CD4-positive, CD25-positive, alpha-beta regulatory T cell (primary cell): ENCODE measurements at places on chromosomes 7 and 10. TPM values are rescaled to one million over a fixed set of nuclear protein-coding genes. Genes with fewer than 3 reads are reported as not detected.

CTAGE15 gene
- 1.2 TPM for total RNA-seq

CFAP70 gene
- 2.6 TPM for total RNA-seq

SEMA3A gene
- total RNA-seq = not detected

FAM25G gene
- total RNA-seq = not detected

OR2A12 gene
- total RNA-seq = not detected

TAS2R41 gene
- 0.59 TPM for total RNA-seq

DNA sequence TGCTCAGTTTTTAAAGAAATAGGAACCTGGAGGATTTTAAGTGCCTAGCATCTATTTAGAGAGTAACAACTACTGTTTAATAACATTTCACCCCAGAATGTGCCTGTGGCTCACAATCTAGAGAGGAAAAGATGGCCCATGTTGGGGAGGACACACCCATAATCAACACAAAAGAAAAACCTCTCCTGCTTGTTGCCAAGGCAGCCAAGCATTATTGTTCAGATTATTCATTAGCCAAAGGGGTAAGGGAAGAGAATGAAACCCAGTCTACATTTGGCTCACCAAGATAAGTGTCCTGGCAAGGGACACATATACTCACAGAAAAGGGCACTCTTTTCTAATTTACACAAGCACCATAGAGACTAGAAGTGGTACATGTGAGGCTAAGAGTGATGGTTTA is 17.7 kb upstream of the IFIT1B start:
- H3K36me3 ChIP-seq = no peaks in the 10 kb centered on the region
- no peaks in the 10 kb centered on the region for H3K27me3 ChIP-seq
- no peaks in the 10 kb centered on the region for H3K4me1 ChIP-seq
- H3K27ac ChIP-seq = no peak overlapping the region

DNA sequence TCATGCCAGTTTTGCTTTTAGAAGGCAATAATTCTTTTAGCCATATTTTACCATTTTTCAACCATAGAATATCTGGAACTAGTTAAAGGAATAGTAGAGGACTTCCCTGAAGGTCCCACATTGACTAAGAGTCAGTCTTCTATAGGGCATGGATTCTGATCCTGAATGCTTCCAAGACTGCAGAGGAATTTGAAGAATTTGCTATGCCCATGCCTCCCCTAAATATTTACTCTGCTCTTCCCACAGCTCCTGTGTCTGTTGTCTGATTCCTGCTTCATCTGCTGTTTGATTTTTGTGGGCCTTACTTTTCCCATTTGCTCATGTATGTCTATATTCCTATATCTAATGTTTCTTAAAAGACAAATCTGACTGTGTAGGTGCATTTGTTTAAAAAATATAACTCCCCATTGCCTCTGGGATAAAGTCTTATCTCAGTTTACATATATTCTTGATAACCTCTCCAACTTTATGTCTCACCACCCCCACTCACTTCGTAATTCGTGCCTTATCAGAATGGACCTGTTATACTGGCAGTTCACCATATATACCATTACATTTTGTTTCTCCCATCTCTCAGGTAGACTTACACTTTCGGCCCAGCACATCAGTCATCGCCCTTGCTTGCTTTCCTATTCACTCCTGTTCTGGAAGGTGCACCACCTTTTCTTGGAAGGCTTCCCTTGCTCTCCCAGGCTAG is 33.9 kb downstream of the LRRC4 start:
- no peak overlapping the region for H3K27ac ChIP-seq
- no peaks in the 10 kb centered on the region for H3K27me3 ChIP-seq
- H3K4me1 ChIP-seq = no peaks in the 10 kb centered on the region
- no peak overlapping the region for H3K4me3 ChIP-seq
- H3K36me3 ChIP-seq = peaks cover 21% of the 10 kb centered on the region
- no peak for DNase-seq

- no peaks in the 10 kb centered on the region for H3K27me3 ChIP-seq
- H3K36me3 ChIP-seq = no peaks in the 10 kb centered on the region
- H3K27ac ChIP-seq = no peak overlapping the region
- no peak overlapping the region for H3K4me3 ChIP-seq
- DNase-seq = no peak
These were observed 15.7 kb upstream of the ZMIZ1 start for GRCh38 chr10:79053081-79053434.

DNA sequence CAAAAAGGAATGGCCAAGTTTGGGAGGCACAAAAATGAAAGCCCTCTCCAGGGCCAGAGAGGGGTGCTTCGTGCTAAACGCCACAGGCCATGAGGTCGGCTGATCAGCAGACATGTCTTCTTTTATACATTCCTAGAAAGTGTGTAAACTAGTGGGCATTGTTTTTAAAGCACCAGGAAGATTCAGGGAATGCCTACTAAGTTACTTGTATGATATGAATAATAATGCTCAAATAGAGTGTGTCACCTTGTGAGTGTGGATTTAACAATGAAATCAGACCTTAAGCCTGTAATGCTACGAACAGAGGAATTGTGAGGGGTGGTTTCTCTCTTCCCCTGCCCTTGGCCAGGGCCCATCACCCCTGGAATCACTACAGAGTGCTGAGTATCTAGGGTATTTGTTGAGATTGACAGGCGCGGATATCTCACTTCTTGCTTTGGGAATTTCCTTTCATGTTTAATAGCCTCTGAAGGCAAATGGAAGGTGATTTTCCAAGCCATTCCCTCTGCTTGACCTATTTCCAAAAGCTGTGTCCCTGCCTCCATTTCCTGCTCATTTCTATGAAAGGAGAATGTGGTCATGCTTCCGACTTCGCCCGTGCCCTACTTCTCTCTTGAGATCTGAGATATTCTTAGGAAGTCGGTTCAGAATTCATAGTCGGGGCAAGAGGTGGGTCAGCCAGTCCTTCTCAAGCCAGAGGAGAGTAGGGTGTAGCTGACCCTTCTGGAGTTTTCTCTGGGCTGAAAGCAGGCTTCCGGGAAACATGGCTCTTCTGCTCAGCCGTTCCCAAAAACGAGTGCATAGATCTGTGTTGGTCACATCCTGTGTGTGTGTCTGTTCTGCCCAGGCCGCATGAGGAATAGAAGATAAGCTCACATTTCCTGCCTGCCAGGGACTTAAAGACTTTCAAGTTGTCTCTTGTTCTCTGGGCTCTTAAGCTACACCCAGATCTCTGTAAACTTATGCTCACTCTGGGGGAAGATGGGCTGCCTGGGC is 167.8 kb upstream of the ITGB1 start:
- peak overlapping the region; percentile 48 for H3K4me3 ChIP-seq
- no peaks in the 10 kb centered on the region for H3K27me3 ChIP-seq
- peak; percentile 92 for DNase-seq
- H3K4me1 ChIP-seq = peaks cover 96% of the 10 kb centered on the region
- no peaks in the 10 kb centered on the region for H3K36me3 ChIP-seq

GRCh38 chr10:61803269-61803668 is 98.2 kb upstream of the ARID5B start:
- H3K4me3 ChIP-seq = no peak overlapping the region
- H3K36me3 ChIP-seq = no peaks in the 10 kb centered on the region
- H3K27ac ChIP-seq = no peak overlapping the region

DNA sequence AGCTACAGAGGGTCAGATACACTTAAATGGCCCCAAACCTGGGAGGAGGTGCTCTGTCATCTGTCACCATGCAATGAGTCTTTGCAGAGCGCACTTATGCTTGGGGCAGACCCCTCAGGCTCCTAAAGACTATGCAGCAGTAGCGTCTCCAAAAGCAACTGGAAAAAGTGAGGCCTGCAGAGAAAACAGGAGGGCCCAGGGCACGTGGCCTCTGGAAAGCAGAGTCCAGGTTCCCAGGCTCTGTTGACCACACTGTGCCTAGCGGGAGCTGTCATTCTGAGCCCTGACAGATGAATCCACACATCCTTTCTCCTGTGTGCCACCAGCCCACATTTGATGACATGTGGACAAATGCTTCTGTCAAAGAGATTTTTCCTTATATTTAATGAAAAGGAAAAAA is 66.4 kb downstream of the MINDY4 start:
- H3K27me3 ChIP-seq = no peaks in the 10 kb centered on the region
- no peak overlapping the region for H3K27ac ChIP-seq
- no peaks in the 10 kb centered on the region for H3K36me3 ChIP-seq
- no peak for DNase-seq
- H3K4me1 ChIP-seq = no peaks in the 10 kb centered on the region

- H3K27ac ChIP-seq = no peak overlapping the region
- no peaks in the 10 kb centered on the region for H3K27me3 ChIP-seq
- no peak overlapping the region for H3K4me3 ChIP-seq
- DNase-seq = no peak
- no peaks in the 10 kb centered on the region for H3K36me3 ChIP-seq
These were observed 521.7 kb upstream of the FZD8 start for GRCh38 chr10:36163827-36164226.

- no peak for DNase-seq
- no peak overlapping the region for H3K27ac ChIP-seq
- no peaks in the 10 kb centered on the region for H3K36me3 ChIP-seq
- no peaks in the 10 kb centered on the region for H3K4me1 ChIP-seq
- H3K4me3 ChIP-seq = no peak overlapping the region
These were observed 81.8 kb downstream of the MYL10 start for GRCh38 chr7:101547022-101547915.

DNA sequence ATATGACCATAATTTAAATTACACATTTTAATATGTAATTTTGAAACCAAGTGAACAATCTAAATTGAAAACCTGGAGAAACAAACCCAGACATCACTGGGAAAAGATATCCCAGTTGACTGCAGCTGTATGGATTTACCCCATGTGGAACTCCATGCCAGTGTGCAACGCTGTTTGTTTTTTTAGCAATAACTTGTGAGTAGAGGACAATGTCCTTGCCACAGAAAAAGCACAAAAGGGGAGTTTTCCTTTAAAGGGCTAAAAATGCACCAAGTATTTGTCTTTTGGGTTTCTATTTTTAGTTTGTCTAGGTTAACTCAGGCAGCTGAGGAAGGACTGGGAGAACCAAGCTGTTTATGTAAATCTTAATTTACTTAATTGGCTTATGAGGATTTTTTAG is 15.1 kb upstream of the COL17A1 start:
- no peaks in the 10 kb centered on the region for H3K4me1 ChIP-seq
- H3K27me3 ChIP-seq = peaks cover 10% of the 10 kb centered on the region
- H3K27ac ChIP-seq = no peak overlapping the region
- H3K36me3 ChIP-seq = no peaks in the 10 kb centered on the region
- DNase-seq = no peak

DNA sequence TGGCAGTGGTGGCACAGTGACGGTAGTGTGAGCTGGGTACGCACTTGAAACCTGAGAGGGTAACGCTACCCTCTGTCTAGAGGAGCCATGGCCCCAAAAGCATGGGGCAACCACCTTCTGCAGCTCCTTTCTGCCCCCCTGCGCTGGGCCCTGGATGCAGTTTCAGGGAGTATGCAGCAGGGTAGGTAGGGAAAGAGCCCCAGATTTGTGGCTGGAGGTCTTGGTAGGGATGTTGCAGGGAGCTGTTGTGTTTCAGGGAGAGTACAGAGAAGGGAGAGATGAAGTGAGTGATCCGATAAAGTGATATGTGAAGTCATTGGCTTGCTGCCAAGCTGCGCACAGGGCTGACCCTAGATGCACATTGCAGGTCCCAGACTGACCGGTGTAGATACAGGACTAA is 2.7 kb upstream of the PGAM2 start:
- H3K36me3 ChIP-seq = peaks cover 4% of the 10 kb centered on the region
- DNase-seq = no peak
- peaks cover 17% of the 10 kb centered on the region for H3K4me1 ChIP-seq
- H3K27me3 ChIP-seq = no peaks in the 10 kb centered on the region
- no peak overlapping the region for H3K4me3 ChIP-seq

DNA sequence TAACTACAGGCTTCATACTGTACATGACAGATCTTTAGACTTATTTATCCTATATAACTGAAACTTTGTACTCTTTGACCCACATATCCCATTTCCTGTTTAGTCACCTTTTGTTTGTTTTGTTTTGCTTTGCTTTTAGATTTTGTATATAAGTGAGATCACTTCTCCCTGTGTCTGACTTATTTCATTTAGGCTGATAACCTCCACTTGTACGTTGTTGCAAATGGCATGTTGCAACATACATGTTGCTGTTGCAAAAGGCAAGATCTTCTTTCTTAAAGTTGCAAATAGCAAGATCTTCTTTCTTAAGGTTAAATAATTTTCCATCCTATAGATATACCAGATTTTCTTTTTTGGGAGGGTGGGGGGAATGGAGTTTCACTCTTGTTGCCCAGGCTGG is 341.5 kb downstream of the OTUD1 start:
- H3K4me1 ChIP-seq = no peaks in the 10 kb centered on the region
- no peaks in the 10 kb centered on the region for H3K36me3 ChIP-seq
- H3K27ac ChIP-seq = no peak overlapping the region
- H3K27me3 ChIP-seq = no peaks in the 10 kb centered on the region

GRCh38 chr7:117010375-117011133 is 57.3 kb downstream of the ST7 start:
- no peaks in the 10 kb centered on the region for H3K36me3 ChIP-seq
- H3K4me1 ChIP-seq = peaks cover 43% of the 10 kb centered on the region
- H3K27me3 ChIP-seq = no peaks in the 10 kb centered on the region
- peak; percentile 20 for DNase-seq

- no peaks in the 10 kb centered on the region for H3K36me3 ChIP-seq
- H3K27me3 ChIP-seq = no peaks in the 10 kb centered on the region
- H3K4me3 ChIP-seq = no peak overlapping the region
- no peak overlapping the region for H3K27ac ChIP-seq
- H3K4me1 ChIP-seq = no peaks in the 10 kb centered on the region
These were observed 207.3 kb upstream of the BMPER start for GRCh38 chr7:33698041-33698440.

- no peaks in the 10 kb centered on the region for H3K36me3 ChIP-seq
- no peak for DNase-seq
- H3K27me3 ChIP-seq = no peaks in the 10 kb centered on the region
- no peaks in the 10 kb centered on the region for H3K4me1 ChIP-seq
These were observed 401.9 kb downstream of the TNS3 start for GRCh38 chr7:47179812-47180515.

- no peak for DNase-seq
- H3K27me3 ChIP-seq = no peaks in the 10 kb centered on the region
- H3K4me3 ChIP-seq = no peak overlapping the region
- H3K4me1 ChIP-seq = no peaks in the 10 kb centered on the region
- H3K27ac ChIP-seq = no peak overlapping the region
These were observed 366.1 kb upstream of the ANKRD30A start for GRCh38 chr10:36759141-36759805.

DNA sequence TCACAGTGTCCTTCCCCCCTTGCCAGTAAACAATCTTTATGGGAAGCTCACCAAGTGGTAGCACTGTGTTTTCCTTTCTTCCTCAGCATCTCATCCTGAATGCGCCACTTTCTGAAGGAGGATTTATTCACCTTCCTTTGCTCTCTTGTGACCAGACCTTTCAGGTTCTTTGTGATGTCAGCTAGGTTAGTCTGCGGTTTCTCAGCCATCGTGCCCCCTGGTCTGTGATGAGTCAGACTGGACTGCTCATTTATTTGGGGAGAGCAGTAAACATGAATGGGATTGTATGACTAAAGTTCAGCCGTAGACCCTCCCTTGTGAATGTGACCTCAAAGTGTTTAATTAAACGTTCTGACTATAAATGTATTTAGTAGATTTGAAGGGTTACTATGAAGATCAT is 235.1 kb upstream of the CELF2 start:
- H3K27ac ChIP-seq = no peak overlapping the region
- no peak for DNase-seq
- no peaks in the 10 kb centered on the region for H3K27me3 ChIP-seq

DNA sequence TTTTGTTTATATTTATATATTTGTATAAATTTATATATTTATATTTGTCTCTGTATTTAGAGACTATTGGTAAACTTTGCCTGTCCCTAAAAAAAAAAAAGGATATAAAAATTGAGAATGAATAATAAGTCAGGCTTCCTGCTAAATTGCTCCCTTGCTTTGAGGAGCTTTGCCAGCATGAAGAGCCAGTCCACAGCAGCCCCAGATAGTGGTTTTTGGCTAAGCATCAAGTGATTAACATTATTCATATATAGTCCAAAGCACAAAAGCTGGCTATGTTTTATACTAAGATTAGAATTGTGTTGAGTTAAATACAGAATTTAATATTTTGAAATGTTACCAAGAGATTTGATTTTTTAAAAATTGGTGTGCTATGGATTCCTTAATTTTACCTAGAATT is 264.9 kb upstream of the FERD3L start:
- DNase-seq = no peak
- H3K27ac ChIP-seq = no peak overlapping the region
- H3K27me3 ChIP-seq = no peaks in the 10 kb centered on the region
